ENCODE measurements at places on chromosomes 16 and 17. TPM values are rescaled to one million over a fixed set of nuclear protein-coding genes. Genes with fewer than 3 reads are reported as not detected.

DNA sequence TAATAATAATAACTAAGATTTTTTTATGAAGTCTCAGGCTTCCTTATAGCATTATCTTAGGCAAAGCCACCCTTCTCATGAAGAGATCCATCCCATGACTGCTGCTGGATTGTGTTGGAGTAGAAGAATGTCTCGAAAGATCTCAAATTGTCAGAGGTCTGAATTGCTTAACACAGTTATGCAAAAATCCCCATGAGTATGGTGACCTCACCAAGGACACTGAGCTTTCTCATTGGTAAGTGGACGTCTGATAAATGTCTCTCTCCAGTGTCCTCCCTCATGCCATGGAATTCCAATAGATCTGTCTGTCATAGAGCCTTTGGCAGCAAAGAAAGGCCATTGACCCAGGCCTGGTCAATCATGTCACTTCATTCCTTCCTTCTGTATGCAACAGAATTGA lies 264.5 kb downstream of the CDH11 start:
- no peak for DNase-seq

GRCh38 chr16:74094514-74094913 lies 202.1 kb upstream of the PSMD7 start:
- no peak for DNase-seq

GRCh38 chr16:17465460-17465859 lies 5.3 kb downstream of the XYLT1 start:
- DNase-seq: no peak

GRCh38 chr17:1367351-1367745 lies 32.7 kb downstream of the YWHAE start:
- no peak for DNase-seq

DNA sequence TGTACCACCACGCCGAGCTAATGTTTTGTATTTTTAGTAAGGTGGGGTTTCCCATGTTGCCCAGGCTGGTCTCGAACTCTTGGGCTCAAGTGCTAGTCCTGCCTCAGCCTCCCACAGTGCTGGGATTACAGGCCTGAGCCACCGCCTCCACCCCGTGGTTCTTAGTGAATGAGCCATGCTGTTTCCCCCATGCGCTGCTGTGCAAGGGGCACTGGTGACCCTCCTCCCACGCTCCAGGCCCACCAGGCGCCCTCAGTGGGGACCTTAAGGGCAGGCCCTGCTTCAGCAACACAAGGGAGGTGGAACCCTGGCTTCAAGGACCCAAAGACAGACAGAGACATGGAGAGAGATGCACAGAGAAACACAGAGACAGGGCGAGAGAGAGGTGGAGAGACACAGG lies 15.4 kb upstream of the NUDT16L1 start:
- DNase-seq: no peak

- no peak for DNase-seq
These were observed at the start of gene VEZF1 for GRCh38 chr17:57987581-57988300. Gene VEZF1, minus strand, starts transcription at chr17:57988254. Its CDS starts 143 bp downstream, at chr17:57988111.

- no peak for DNase-seq
These were observed 48.7 kb downstream of the TMEM100 start for GRCh38 chr17:55673743-55674506.

GRCh38 chr16:80027007-80027965 lies 426.7 kb upstream of the MAF start:
- DNase-seq: peak; percentile 94

GRCh38 chr17:1447052-1447451 lies 9.0 kb downstream of the CRK start:
- DNase-seq: no peak

- peak; percentile 99 for DNase-seq
These were observed at the start of gene KATNB1 for GRCh38 chr16:57735755-57736418. Gene KATNB1, plus strand, starts transcription at chr16:57735770. Its CDS starts 1,474 bp downstream, at chr16:57737244.

GRCh38 chr17:37772982-37773381 lies 28.1 kb upstream of the HNF1B start:
- no peak for DNase-seq

- DNase-seq: no peak
These were observed 98.7 kb downstream of the ABCC12 start for GRCh38 chr16:48057048-48057447.

TOM1L1 gene
- total RNA-seq: 28.4 TPM

OTOP3 gene
- not detected for total RNA-seq

CBFA2T3 gene
- not detected for total RNA-seq

FOXN1 gene
- total RNA-seq: not detected

COPZ2 gene
- 219 TPM for total RNA-seq

All from chondrocyte (in vitro differentiated cells).